ENCODE measurements at places on chromosomes 4 and X.

GRCh38 chr4:161249779-161250440, 913.9 kb downstream of the FSTL5 start:
- DNase-seq, result no peak

DNA sequence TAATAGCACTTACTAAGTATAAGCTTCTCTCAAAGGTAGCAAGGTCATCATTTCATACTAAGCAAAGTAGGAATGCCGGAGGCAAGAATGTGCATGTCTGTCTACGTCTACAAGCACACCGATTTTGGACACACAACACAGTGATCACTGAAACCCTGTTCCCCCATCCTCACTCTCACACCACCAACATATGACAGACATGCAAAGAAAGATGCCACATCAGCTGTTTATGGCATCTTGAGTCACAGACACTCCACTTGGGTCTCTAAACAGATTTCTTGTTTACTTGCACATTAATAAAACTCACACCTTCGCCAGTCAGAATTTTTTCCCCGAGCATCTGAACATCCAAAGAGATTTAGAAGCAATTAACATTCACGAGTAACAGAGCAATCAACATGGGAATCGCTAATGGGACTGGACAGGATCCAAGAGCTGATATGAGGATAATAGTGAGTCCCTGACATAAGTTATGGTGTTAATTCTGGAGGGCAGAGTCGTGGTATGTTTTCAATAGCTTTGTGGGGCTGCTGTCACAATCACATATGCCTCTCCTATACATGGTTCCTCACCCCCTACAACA, 324.1 kb downstream of the DHX15 start:
- no peak for DNase-seq

- no peak for DNase-seq
Observed at GRCh38 chr4:25949173-25949748, 35.2 kb downstream of the SMIM20 start.

DNA sequence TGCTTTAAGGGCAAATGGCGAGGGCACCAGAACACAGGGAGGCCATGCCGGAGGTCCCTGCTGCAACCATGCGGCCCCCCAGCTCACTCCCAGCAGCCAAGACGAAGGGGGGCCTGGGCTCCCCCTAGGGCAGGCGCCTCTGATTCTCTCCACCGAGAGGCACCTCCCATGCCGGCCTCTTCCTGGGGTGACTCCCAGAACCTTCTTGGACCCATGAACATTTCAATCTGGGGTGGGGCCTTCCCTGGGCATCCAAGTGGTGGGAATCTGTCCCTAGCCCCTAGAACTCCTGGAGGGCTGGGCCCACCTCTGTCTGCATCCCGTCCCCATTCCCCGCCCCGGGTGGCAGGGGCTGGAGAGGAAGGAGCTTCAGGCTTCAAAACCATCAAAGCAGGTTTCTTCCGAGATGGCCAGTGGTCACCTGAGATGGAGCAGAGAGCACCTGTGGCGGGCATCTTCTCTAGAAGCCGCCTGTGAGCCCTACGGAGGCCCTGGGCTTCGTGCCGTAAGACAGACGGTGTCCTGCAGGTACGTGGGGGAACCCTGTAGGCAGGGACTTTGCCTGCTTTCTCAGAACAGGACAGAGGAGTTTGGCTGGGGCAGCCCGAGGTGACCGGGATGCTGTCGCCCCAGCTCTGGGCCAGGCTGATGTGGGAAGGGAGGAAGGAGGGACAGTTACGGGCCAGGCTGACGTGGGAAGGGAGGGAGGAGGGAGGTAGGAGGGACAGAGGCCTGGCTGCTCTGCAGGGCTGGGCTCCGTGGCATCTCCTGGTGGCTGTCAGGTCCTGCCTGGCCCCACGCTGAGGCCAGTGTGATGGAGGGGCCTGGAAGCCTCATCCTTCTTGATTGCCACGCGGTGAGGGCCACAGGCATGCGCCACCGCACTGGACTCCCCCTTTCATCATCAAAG, 6.8 kb upstream of the SLC25A6 start:
- DNase-seq, result no peak

DNA sequence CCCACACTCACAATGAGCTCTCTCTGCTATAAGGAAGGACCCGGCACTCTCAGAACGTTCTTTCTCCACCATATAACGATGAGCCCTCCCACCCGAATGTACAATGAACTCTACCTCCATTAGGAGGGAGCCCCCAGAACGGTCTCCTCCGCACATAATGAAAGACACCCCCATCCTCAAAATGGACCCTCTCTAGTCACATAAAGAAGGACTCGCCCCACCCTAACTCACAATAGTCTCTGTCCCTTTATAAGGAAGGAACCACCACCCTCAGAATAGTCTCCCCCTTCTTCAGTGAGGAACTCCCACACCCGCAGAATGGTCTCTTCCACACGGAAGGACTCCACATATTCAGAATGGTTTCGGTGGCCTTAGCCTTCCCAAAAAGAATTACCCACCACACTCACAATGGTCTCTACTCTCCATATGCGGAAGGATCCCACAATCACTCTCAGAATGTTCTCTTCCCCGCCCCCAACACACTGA, 477 bp downstream of the SLC35A2 start:
- peak; percentile 38 for DNase-seq

- no peak for DNase-seq
Observed at GRCh38 chr4:58553031-58553430, 1442.8 kb upstream of the IGFBP7 start.

- peak; percentile 43 for DNase-seq
Observed at GRCh38 chr4:124111922-124112321, 600.6 kb downstream of the ANKRD50 start.

DNA sequence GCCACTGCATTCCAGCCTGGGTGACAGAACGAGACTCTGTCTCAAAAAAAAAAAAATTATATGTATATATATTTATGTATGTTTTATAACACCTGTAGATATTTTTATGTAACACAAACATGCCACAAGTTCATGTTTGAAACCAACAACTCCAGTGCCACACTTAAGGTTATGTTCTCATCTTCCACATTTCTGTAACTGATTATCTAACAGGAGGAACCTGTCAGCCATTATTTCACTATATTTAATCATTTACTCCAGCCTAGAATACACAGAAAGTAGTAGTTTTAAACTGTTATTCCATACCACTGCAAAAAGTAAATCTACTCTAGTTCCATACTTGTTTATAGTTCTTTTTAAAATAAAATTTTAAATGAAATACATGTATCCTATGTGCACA, 32.3 kb downstream of the MCUB start:
- DNase-seq, result no peak

DNA sequence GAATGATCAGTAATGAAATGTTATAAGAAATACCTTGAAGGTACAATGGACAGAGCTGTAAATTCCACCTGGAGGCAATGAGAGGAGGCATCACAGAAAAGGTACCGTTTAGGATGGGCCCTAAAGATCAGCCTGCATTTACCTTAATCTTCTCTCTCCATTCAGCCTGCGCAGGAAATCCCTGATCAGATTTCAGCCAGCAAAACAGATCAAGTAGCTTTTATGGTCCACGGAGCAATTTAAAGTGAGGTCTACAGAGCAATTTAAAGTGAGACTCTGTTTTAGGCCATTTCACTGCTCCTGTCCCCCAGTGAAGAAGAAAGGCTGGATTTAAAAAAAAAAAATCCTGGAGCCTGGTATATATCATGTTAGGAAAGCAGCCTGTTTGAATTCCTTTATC, 195.1 kb upstream of the VCX start:
- DNase-seq, result no peak

DNA sequence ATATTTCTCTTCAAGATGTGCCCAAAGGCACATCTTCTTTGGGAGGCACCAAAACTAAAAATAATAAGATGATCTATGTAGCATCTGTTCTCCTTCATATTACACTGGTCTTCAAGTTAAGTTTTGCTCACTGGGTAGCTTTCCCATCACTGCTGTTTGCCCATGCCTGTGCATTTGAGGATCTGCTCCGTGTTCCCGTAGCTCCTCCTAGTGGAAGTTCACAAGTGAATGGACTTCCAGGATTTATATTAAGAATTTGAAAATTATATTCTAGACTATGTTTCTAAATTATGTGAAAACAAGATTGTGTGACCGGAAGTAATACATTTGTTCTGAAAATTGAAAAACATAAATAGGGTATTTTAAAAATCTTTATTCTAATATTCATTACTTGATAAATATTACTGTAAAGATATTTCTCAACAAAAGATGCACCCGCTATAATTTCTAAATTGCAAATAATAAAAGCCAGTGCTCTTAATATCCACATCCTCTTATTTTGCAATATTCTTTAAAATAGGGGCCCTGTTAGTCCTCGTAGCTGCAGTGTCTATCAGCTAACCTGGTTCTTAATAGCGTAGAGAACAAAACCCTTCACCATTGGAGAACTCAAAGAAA, 147.7 kb downstream of the RBM46 start:
- DNase-seq, result peak; percentile 1

GRCh38 chrX:130179170-130179569, 7.4 kb downstream of the RAB33A start:
- no peak for DNase-seq

- no peak for DNase-seq
Observed at GRCh38 chr4:170675568-170676262, 586.0 kb upstream of the AADAT start.

- no peak for DNase-seq
Observed at GRCh38 chrX:135697601-135698000, 15.8 kb upstream of the CT45A1 start.

DNA sequence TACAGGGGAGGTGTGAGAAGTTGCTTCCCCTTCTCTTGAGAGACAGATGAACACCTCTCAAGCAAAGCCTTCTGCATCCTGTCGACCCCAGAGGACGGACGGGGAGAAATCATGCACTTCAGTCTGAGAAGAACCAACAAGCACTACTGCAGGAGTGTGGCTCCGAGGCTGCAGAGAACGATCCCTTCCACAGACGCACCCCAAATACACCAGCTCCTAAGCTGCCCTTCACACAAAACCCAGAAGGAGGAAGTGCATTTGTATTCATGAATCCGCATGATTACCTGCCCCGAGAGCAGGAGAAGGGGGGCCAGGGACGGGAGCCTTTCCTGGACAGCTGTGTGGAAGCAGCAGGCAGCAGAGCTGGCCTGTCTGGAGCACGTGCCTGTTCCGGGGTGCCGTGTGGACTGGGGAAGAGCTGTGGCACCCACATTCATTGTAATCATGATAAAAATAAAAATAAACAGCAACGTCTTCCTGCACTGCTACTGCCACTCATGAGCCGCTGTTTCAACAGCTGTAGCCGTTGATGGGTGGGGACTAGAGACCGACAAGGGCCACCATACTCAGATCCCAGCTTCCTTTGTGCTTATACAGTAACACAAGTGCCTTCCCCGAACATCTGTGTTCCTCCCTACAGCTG, 42.9 kb downstream of the ACSL1 start:
- no peak for DNase-seq

GRCh38 chr4:41678951-41679350, 69.6 kb downstream of the PHOX2B start:
- DNase-seq, result no peak

Measured in suppressor macrophage treated with lipopolysaccharide for 4 hours (primary cell).